ENCODE measurements at places on chromosomes 3 and 15.

GRCh38 chr15:77118882-77119321 lies 48.0 kb upstream of the TSPAN3 start:
- no peak for DNase-seq

DNA sequence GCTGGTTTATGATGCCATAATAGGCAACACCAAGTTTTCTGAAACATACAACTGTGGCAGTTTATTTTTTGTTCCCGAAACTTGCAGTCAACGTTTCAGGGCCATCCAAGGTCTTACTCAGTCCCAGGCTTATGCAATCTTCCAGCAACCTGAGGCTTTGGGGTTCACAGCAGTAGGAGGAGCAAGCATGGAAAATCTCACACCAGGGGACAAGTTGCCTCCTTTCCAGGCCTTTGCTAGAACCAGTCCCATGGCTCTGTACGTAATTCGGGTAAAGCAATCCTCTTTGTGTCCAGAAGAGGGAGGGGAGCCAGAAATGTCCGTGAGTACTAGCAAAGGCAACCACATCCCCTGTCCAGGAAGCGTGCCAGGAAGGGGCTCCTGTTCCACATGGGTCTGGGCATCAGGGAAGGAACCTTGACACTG lies 4.7 kb upstream of the FAM240A start:
- no peak for DNase-seq

DNA sequence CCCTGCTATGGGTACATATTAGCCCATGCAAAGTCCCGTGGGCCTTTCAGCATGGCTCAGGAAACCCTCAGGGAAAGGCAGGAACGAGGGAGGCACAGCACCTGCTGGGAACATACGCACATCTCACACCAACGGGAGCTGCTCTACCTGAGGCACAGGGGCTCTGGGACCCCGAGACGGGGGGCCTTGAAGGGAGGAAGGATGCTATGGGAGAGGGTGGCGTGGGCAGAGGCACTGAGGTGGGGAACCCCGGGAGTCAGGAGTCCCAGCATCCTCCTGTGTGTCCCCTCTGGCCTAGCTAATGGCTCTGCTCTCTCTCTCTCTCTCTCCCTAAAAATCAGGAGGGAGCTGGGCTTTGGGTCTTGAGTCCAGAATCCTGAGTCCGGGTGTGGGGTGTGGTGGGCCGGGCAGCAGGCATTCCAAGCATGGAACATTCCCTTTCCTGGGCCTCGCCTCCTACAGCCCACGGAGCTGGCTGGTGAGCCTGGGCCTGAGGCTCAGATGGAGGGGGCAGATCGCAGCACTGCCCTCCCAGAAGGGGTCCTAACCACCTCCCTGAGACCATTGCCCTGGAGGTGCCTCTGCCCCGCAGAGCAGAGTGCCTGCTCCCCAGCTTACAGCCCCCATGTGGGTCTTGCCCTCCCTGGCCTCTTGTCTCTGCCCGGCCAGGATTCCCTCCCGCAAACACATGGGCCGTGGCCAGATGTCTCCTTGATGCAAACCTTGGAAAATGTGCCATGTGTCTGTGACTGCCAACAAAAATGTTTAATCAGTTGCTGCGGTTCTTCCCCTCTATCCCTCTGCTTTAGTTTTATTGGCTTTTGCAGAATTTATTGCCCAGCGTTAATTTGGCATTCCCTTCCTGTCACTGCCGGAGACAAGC lies 101.6 kb downstream of the TMEM266 start:
- no peak for DNase-seq

GRCh38 chr3:116264546-116265319 lies 180.6 kb downstream of the LSAMP start:
- DNase-seq: no peak

DNA sequence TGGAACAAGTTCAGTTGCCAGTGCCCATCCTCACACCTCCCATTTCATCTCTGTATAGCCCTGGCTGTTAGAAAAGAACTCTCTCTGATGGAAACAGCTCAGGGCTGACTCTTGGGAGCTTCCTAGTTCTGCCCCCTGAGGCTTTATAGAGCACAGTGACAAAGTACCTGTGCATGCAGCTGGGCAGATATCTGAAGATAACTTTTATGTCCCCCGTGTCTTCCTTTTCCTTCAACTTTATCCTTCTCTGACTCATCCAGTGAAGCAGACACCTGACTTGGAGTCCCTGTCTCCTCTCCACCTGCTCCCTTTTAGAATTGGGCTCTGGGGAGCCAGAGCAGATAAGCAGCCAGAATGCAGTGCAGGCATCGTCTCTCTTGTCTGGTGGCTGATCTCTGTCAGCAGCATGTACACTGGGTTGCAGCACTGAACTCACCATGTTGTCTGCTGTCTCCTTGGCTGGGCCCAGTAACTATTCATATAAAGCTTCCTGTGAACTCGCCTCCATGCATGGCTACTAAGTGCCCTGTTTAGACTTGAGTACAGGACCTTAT lies 53.9 kb upstream of the PLXNA1 start:
- DNase-seq: no peak

GRCh38 chr3:43876648-43877047 lies 185.9 kb downstream of the ABHD5 start:
- DNase-seq: no peak

DNA sequence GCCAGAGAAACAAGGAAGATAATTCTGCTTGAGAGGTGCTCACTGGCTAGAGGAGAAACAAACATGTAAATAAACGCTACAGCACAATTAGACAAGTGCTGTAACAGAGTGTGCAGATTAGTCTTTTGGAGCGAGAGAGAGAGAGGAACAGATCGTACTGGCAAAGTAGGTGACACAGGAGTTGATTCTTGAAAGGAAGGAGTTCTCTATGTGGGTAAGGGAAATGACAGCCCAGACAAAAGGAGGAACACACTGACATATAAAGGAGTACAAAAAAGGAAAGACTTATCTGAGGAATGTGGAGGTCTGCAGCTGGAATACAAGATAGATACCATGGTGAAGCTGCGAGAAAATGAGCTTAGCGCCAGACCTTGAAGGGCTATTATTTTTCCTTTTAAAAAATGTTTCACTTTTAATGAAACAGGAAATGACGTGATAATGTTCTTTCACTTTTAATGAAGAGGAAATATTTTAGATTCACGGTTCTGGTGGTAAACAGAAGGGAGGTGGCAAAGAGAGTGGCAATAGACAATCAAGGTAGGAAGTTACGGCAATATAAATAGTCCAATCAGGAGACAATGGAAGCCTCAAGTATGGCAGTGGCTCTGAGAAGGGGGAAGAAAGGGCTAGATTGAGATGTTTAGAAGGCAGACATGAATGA lies 202.9 kb downstream of the VPS13C start:
- no peak for DNase-seq

DNA sequence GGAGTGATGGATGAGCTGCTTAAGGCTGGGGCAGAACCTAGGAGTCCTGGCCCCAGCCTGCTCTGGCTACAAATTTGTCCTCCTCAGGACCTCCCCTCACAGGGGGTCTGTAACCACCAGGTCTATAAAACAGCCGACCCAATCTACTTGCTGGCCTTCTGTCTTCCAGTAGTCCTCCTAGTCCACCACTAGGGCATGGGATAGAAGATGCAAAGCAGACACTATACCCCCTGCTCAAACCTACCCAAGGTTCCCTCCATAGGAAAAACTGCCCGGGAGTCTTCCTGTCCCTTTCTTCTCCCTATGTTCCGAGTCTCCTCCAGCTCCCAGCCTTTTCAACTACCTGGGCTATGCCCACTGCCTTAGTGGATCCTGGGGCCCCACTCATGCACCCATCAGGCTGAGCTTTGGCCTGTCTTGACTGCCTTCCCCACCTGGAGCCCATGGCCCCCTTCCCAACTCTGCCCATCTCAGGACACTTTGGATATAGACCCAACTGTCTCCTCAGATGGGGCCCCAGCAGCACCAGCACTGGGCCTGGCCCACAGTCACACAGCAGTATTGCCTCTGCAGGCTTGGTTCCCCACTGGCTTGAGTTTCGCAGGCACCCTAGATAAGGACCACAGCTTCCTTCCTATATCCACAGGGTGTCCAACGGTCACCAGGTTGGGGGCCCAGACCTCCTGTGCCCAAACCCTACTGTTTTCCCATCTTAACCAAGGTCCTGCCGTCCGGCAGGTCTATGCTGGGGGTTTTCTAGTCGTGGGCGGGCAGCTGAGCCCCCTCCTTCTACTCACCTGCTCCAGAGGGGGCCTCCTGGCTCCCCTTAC lies 1.1 kb downstream of the HYAL3 start:
- no peak for DNase-seq

GRCh38 chr3:144229330-144229729 lies 257.7 kb downstream of the DIPK2A start:
- DNase-seq: no peak

- DNase-seq: no peak
Measured at GRCh38 chr3:25281041-25281731, 146.9 kb upstream of the RARB start.

GRCh38 chr3:49476563-49476962 lies 6.5 kb downstream of the DAG1 start:
- DNase-seq: no peak

- DNase-seq: no peak
Measured at GRCh38 chr3:4416961-4417360, 50.1 kb downstream of the SUMF1 start.

- no peak for DNase-seq
Measured at GRCh38 chr3:151093905-151094304, 8.4 kb downstream of the MED12L start.

Data from activated gamma-delta T cell (primary cell).